ENCODE measurements at places on chromosomes 5 and 9. TPM values are rescaled to one million over a fixed set of nuclear protein-coding genes. Genes with fewer than 3 reads are reported as not detected.

Gene POLR3G
- total RNA-seq, result 1.8 TPM

Gene IL7R
- 168 TPM for total RNA-seq

Gene RANBP6
- total RNA-seq, result 15.3 TPM

Gene COL5A1
- total RNA-seq, result 29.0 TPM

Gene HACD4
- total RNA-seq, result 13.5 TPM

Gene PTPRD
- total RNA-seq, result 17.2 TPM

Gene AK8
- 6.1 TPM for total RNA-seq

All from lower lobe of right lung (tissue), 2 donors.